H1 (cell line): ENCODE measurements at places on chromosomes 5 and 9. TPM values are rescaled to one million over a fixed set of nuclear protein-coding genes. Genes with fewer than 3 reads are reported as not detected.

Gene CDKN2A
- 0.69 and 0.73 TPM in 2 replicates for total RNA-seq

Gene COL15A1
- total RNA-seq: 0.08 and 0.15 TPM in 2 replicates

Gene RALGDS
- 11.2 and 14.5 TPM in 2 replicates for total RNA-seq

Gene DMRT3
- not detected in 2 replicates for total RNA-seq

Gene WNT8A
- total RNA-seq: 0.27 TPM in 1 of 2 replicates, not detected in the other

Gene HMCN2
- 7.9 and 9.1 TPM in 2 replicates for total RNA-seq

Gene GPR150
- not detected in 2 replicates for total RNA-seq

Gene FAM221B
- total RNA-seq: not detected in 2 replicates

Gene SERF1A
- total RNA-seq: 16.6 and 17.2 TPM in 2 replicates

Gene PKD2L2
- total RNA-seq: not detected in 2 replicates

Gene PCYOX1L
- 6.8 and 7.9 TPM in 2 replicates for total RNA-seq

Gene MEGF10
- 38.2 and 43.2 TPM in 2 replicates for total RNA-seq

Gene BARX1
- 2.1 and 2.6 TPM in 2 replicates for total RNA-seq

Gene SH3RF2
- 0.65 and 0.95 TPM in 2 replicates for total RNA-seq

Gene LCN10
- total RNA-seq: 2.8 and 4.8 TPM in 2 replicates

Gene SLC6A19
- total RNA-seq: not detected in 2 replicates

Gene CNTNAP3B
- total RNA-seq: 2.2 and 2.9 TPM in 2 replicates

Gene CDX1
- not detected in 2 replicates for total RNA-seq

DNA sequence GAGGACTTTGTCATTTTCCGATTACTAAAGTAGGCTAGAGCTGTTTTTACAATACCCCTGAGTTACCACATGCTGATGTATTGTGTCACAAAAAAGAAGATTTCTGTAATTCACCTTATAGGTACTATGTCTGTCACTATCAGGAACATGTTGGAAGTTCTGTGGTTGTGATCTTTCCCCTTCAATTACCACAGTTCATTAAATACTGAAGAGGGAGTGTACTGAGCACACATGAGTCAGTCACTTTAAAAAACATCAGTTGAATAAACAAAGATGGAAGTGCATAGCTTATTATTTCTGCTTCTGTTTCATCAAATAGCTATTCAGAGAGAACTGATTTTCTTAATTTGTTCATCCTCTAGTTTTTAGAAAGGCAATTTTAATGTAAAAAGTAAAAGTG, 31.7 kb downstream of the AP3S1 start:
- DNase-seq: no peak

GRCh38 chr9:113603773-113604172, 140.2 kb downstream of the RGS3 start:
- DNase-seq: no peak

GRCh38 chr5:158841481-158842276, 258.0 kb downstream of the EBF1 start:
- DNase-seq: no peak

GRCh38 chr9:96107436-96107835, 194.5 kb downstream of the HSD17B3 start:
- DNase-seq: no peak

DNA sequence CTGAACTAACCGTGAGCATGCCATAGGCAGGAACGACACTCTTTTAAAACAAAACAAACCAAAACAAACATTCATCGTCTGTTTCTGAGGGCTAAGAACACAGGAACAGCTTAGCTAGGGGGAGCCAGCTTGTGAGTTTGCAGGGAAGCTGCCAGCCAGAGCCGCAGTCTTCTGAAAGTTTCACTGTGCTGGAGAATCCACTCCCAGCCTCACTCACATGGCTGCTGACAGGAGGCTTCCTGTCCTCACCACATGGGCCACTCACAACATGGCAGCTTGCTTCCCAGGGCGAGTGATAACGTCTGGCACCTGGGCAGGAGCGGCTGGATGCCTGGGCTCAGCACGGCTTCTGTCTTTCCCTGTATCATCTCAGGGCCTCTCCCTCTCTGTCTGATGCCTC, 275.2 kb downstream of the MSX2 start:
- DNase-seq: no peak

GRCh38 chr9:131578021-131578420, 32.7 kb downstream of the PRRT1B start:
- no peak for DNase-seq

GRCh38 chr9:135797507-135798262, 95.7 kb downstream of the KCNT1 start:
- DNase-seq: peak; percentile 94

DNA sequence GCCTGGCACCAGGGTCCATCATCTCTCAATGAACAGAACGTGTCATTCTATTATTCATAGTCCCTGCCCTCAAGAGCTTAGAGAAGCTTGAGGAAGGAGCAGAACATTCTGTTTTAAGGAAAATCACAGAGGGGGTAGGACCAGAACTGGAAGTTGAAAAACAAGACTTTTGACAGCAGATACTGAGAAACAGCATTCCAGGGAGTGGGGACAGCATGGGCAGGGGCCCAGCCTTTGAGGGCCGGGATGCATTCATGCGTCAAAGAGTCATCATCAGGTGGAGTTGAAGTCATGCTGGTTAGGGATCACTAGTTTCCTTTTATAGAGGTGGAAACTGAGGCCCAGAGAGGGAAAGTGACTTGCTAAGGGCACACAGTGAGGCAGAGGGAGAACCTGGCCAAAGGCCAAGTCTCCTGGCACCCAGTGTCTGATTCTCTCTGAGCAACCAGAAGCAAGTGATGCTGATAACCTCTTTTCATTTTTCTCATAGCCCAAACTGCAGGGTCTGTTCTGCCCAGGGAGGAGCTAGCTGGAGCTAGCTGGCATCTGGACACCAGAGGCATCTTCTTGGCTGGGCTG, 41.5 kb upstream of the STXBP1 start:
- no peak for DNase-seq

DNA sequence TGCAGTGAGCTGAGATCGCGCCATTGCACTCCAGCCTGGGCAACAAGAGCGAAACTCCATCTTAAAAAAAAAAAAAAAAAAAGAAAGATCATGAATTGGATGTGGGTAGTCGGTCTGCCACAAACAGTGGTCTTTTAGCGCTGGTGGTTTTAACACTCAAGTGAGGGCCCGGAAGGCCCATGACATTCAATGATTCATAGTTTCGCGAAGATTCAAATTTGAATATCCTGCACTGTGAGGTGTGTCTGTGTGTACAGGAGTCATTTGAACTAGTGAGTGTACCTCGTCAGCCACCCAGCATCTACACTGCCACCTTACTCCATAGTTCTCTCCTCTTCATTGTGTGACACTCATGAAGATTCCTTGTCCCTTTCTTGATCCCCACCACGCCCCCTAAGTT, 41.3 kb downstream of the CFAP77 start:
- DNase-seq: no peak

DNA sequence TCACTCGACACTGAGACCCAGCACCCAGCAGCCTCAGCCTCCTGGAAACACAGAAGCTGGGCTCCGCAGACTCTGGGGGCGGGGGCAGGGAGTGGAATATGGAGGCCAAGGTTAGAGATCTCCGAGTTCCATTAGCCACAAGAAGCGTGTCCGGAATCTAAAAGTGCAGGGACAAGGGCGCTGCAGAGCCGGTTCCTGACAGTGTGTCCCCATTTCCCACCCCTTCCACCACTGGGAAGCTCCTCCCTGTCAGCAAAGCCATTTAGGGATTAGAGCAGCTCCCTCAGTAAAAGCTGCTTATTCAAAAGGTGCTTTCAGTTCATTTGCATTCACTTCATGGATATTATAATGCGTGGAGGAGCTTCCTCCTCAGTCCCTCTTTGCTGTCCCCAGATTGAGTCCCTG, 74.1 kb upstream of the HSPA9 start:
- no peak for DNase-seq

DNA sequence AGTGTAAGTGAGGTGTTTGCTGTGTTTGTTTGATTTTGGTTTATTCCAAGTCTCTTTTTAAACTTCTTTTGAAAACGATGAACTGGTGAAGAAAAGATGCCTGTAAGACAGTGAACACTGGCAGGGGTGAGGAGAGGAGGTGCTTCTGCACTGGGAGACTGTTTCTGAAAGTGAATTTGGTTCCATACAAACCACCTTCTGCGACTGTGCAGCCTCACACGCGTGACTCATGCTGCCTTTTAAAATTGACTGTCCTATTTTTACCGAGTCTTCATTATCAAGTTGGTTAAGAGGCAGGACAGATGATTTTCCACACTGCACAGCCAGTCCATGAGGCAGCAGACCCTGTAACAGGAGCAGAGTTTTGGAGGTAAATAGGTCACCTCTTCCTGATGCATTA, 340.6 kb downstream of the MTRR start:
- no peak for DNase-seq

- DNase-seq: no peak
These were observed 15.7 kb upstream of the BTF3 start for GRCh38 chr5:73482383-73483136.

DNA sequence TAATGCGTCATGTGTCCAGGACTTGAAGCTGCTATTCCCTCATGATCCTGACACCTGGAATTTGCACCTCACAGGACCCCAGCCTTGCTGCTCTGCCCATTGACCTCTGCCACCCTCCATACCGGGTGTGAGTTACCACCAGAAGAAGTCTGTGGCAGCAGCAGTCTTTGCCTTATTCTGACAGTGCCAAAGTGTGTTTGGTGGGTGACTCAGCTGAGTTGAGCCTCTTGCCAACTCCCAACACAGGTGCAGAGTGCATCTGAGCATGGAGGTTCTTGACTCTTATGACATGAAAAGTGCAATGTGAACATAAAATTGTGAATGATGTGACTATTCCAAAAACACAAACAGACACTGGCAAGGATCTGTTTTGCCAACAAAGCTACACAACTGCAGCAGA, 1166.5 kb upstream of the CDH18 start:
- DNase-seq: no peak

GRCh38 chr5:60812426-60812825, 31.6 kb downstream of the ELOVL7 start:
- no peak for DNase-seq

GRCh38 chr5:131682826-131683225, 47.8 kb upstream of the RAPGEF6 start:
- DNase-seq: no peak

DNA sequence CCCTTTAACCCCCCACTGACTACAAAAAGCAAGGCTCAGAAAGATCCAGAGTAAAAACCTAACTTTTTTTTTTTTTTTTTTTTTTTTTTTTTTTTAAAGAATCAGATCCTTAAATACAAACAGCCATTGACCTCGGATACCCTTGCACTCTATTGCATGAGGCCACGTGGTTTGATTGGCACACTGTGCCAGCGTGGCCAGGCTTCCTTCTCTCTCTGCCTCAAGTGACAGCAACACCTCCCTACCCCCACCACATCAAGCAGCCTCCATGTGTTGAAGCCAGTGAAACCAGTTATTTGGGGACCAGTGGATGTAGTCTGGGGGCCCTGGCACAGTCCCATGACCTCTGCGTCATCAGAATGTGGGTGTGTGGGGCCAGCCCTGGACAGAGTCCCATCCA, 71.4 kb downstream of the OTULIN start:
- no peak for DNase-seq

DNA sequence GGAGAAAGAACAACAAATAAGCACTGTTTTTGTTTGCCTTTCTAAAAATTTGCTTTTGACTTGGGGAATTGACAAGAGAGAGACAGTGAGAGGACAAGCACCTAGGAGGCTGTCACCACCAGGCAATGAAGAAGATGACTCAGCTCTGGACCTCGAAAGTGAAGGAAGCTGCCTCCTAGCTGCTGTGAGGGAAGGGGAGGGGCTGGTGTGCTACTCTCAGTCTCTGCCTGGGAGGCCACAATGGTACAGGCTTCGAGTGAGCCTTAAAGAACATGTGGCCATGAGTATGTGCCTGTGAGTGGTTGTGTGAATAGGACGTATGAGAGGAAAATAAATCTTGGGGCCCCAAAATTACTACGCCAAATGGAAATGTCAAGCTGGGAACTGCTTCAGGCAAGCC, 7.1 kb upstream of the PLK2 start:
- DNase-seq: no peak

DNA sequence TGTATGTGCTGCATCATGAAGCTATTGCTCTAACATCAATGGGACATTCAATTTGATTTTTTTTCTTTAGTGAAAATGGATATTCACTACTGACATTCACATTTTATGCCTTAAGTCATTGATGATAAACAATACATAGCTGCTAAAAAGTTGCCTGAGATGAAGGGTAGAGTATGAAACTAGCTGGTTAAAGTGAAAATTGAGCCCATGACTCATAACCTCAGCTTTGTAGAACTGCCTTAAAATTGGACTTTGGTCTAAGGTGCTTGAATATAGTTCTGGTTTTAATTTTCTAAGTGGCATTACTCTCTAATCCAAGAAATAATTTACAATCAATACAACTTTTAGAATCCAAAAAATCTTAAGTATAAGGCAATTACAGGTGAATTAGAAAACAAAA, 740.4 kb upstream of the RIOK2 start:
- no peak for DNase-seq

GRCh38 chr5:59905188-59905587, 11.7 kb upstream of the PDE4D start:
- DNase-seq: no peak

GRCh38 chr5:78647351-78647818, 1.2 kb downstream of the LHFPL2 start:
- no peak for DNase-seq

DNA sequence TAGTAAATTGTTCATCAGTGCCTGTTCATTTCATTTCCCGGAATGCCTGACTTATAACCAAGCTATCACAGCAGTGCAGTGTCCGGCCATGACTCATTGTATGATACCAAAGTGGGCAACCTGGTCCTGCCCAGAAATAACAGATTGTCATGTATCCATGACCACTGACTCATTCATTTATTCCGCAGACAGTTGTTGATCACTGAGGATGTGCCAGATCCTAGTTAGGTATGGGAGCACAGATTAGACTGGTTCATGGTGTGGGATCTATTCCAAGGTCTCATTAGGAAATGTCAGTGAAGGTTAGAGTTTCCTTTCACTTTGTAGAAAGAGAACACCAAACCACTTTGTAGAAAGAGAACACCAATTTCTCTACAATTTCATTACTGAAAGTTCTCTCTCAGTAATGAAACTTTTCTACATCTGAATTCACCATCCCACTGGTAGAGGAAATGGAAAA, 8.7 kb downstream of the NREP start:
- DNase-seq: no peak

DNA sequence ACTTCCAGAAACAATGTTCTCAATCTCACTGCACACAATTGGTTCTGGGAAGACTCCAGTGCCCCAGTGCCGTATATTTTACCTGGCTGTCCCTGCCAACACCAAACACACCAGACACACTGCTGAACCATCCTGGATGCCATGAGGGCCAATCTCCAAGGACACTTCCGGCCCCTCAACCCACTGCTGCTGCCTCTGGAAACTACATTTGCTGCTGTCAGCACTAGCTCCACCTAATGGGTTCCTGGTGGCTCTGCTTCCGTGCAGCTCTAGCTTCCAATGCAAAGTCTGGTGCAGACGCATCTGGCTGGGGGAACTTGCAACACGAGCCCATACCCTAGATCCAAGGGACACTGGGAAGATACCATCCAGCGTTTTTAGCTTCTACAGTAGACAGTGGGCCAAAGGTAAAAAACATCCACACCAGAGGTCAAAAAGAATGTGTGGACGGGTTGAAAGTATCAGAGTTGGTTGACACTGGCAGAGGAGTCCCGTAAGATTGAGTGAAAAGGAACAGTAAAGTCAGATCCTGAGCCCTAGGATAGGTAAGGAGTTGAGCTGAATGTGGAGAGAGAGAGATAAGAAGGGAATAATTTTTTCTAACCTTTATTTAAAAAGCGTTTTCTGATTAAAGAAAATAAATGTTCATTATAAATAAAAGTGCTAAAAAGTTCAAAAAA, 99.7 kb upstream of the KIF2A start:
- peak; percentile 33 for DNase-seq

GRCh38 chr9:16369427-16369826, 501.0 kb downstream of the BNC2 start:
- DNase-seq: no peak
